IMR-90 (cell line): ENCODE measurements at places on chromosomes 3 and 15.

GRCh38 chr15:44215594-44215993 lies 20.5 kb upstream of the FRMD5 start:
- DNase-seq = peak; percentile 90

- DNase-seq = no peak
Measured at GRCh38 chr3:85652360-85652759, 693.6 kb downstream of the CADM2 start.

- peak; percentile 52 for DNase-seq
Measured at GRCh38 chr15:79849789-79850188, 47.0 kb downstream of the MTHFS start.

DNA sequence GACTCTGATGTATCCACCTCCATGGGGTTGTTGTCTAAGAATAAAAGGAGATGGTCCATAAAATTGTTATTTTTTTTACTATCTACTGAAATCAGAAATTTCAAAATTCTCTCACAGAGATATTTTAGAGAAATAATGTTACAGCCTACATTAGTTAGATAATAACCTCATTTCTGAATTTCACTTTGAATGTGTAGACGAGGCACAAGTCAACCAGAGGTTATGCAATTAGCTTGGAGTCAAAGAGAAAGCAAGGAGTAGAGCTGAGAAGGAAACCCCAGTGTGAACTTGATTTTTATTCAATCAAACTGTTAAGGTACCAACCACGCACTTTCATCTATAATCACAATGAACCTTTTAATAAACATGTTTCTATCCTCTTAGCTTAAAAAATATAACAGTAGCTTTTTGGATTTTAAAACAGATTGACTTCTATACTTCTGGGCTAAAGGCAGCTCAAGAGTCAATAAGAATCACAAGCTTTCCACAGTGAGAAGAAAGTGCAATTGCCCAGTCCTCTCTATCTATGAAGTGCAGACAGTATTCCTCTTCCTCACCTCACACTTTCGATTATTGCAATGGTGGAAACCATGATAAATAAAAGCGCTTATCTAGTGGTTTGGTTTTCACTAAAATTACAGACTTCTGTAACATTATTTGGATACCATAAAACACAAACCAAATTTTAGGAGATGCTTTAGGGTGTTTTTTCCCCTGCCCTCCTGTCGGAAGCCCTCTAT lies 403.2 kb downstream of the ZBTB20 start:
- no peak for DNase-seq

- peak; percentile 74 for DNase-seq
Measured at GRCh38 chr3:171970301-171970788, 69.0 kb upstream of the FNDC3B start.

GRCh38 chr15:43408789-43409188 lies 37.9 kb downstream of the TUBGCP4 start:
- DNase-seq = no peak

DNA sequence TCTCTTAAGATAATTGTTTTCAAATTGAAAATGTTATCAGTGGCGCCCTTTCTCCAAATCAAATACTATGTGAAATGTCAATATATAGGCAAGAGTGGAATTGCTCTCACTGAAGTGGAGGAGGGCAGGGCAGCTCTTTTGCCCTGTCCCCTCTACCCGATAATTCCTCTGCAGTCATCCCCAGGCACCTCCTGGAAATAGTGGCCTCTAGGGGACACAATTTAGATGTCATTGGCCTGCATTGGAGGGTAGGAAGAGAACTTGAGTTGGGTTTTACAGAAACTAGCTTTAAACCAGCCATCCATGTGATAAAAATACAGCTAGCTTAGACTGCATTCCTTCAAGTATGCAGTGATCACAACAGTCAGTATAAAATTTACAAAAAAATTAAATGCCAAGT lies 288.9 kb downstream of the EDEM1 start:
- no peak for DNase-seq

DNA sequence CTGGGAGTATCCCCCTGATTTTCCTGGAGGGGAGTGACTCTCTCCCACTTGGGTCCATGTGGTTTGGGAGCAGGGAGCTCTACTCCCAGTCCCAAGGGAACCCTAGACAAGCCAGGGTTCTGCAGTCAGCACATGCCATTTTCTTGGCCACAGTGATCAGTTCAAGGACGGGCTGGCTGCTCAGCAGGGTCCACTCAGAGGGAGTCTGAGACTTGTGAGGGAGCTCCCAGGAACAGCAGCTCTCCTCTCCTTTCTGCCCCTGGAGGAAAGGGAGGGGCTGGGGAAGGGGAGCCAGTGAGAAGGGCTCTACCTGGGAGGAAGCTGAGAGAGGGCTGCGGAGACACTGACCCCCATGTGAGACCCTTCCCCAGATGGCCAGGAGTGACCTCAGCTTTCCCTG lies 29.1 kb upstream of the LMCD1 start:
- no peak for DNase-seq

DNA sequence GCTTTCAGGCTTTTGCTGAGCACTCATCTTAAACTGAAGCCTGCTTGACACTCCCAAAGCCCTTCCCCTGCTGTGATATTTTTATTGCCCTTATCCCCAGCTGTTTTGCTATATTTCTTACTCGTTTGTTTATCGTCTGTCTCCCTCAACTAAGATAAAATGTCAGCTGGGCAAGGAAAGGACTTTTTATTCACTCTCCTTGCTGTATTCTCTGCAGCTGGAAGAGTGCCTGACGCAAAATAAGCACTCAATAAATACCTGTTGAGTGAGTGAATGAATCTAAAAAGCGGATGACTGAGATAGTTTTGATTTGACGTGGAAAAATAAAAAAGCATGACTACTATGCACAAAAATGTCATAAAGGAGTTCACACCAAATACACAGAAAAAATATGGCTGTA lies 84.8 kb upstream of the POMGNT2 start:
- peak; percentile 91 for DNase-seq

DNA sequence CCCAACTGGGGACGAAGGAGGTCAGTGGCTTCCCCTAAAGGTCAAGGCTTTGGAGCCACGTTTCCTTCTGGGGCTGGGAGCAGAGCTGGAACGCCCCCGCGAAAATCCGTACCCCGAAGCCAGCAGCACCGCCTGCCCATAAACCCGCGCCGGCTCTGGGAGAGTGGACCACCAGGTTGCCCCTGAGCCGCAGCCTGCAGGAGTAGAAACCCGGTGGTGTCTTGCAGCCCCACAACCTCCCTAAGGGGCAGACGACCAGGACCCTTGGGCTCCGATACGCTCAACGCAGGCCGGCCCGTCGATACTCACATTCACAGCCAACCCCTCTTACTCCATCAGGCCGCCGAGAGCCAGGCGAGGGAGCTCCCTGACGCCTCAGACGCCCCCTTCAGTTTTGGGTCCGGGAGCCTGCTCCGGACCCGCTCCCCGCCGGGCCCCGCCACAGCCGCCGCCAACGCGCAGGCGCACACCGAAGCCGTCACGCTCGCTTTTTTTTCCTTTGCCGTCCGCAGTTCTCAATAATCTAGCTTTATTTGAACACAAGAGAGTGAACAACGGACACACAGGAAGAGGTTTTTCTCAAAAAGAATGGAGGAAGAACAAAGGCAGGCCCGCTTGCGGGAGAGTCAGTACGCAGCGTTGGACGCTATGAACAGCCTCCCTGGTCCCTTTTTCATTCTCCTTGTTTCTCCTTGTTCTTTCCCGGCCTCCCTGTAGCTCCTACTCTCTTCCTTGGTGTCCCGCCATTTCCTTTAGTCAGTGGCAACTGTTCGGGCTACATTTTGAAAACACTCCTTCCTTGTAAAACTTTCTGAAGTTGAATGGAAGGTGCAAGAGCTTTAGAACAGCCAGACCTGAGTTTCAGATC lies at the start of gene ZNF106:
TSS of gene ZNF106 (minus strand) at position 471 of the 868 bp plus-strand sequence. CDS start 18,852 bp downstream, outside the sequence.
- DNase-seq = peak; percentile 92

DNA sequence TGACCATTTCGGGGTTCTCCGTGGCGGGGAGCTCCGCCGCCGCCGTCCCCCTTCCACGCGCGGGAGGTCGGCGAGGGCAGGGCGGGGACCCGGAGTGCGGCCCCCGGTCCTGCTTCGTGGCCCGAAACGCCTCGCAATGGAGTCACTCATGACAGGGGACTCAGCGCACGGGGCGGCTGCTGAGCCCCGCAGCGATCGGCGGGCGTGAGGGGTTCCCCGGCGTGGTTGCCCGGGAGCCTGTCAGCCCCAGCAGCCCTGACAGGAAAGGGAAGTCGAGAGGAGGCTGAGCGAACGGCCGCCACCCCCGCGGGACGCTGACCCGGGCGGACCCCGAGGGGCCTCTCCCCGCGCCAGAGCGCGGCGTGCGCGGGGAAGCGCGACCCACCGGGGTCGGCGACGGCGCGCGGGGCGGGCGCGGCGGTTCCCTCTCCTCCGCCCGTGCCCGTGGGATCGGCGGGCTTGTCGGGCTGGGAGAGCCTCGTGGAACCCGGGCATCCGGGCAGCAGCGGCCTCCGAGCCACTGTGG lies 564 bp upstream of the PIGZ start:
- no peak for DNase-seq

GRCh38 chr15:66850078-66850991 lies 148.3 kb downstream of the SMAD6 start:
- no peak for DNase-seq

GRCh38 chr3:13682331-13683013 lies 133.5 kb downstream of the FBLN2 start:
- no peak for DNase-seq

- no peak for DNase-seq
Measured at GRCh38 chr3:147410116-147410525, 956 bp downstream of the ZIC1 start.

GRCh38 chr3:172012775-172013174 lies 26.6 kb upstream of the FNDC3B start:
- no peak for DNase-seq

DNA sequence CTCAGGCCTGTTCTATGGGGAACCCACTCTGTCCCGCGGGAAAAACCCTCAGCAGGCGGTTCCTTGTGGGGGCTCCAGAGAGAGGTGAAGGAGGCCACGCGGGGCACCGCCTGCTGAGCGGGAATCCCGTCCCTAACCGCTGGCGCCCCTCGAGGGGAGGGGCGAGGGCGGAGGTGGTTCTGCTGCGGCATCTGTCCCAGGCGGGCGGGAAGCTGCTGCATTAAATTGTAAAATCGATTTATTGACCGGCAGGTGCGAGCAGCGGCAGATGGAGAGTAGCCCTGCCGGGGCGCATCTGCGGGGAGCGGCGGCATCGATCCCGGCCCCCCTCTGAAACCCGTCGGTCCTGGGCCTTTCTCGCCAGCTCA lies 3.7 kb upstream of the DLL4 start:
- DNase-seq = no peak

- DNase-seq = no peak
Measured at GRCh38 chr3:36193448-36193847, 186.9 kb upstream of the STAC start.

DNA sequence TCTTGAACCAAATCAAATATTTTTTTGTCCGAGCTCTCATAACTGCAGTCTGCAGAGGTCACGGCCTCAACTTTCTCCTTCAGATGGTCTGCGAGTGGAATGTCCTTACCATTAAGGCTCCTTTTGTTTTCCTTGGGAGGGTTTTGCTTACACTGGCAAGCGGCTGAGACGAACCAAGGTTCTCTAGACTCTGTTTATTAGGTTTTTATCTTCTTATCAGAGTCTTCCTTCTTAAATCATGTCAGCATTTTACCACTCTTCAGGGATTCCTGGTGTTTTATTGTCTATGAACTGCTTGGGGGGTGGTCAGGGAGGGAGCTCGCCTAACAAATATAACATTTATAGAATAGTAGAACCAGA lies 773.7 kb upstream of the NR2F2 start:
- no peak for DNase-seq

DNA sequence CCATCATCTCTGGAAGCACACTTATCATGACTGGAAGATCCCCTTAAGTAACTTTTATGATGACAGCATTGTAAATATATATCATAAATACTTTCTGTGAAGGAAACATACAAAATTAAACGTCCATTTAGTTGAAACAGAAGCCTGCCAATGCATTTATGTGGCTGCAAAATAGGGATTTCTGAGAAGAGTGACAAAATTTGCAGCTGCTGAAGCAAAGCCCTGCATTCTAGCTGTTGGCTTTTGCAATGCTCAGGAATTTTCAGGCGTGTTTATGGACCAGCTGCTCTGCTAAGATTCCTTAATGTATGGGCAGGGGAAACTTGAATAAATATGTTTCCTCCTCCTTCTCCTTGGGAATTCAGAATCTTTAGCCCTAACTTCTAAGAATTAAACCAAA lies 137.3 kb downstream of the CACNA2D3 start:
- no peak for DNase-seq

DNA sequence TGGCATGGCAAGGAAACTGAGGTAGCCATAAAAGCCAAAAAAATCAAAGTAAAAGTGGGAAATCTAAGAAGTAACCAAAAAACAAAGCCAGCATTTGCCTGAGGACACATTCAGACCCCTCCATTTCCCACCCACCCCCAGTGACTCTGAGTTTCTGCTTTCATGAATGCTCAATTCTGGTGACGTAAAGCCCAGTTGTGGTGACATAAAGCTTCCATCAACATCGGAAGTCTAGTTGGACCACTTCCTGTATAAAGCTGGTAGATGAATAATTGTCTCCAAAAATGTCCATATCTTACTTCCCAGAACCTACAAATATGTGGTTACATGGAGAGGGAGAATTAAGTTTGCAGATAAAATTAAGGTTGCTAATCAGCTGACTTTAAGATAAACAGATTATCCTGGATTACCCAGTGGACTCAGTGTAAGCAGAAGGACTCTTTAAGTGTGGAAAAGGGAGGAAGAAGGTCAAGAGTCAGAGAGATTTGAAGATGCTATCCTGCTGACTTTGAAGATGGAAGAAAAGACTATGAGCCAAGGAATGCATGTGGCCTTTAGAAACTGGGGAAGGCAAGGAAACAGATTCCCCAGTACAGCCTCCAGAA lies 62.0 kb upstream of the ST3GAL6 start:
- DNase-seq = no peak

DNA sequence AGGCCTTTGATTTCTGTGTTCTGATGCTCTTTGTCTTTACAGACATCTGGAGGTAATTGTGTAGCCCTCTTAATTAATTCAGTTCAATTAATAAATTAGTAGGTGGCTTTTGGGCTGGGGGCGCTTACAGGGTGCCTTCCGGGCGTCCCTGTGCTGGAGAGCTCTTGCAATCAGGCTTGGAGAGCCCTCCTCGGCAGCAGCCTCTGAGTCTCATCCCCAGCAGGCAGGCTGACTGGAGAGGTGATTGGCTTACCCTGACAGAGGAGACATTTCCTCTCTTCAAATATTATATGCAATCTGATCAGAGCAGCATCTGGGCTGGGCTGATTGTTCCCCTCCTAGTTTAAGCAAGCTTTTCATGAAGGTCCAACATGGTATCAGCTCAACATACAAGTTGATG lies 250.7 kb downstream of the LPP start:
- no peak for DNase-seq

- no peak for DNase-seq
Measured at GRCh38 chr3:31431321-31431720, 101.4 kb upstream of the STT3B start.

- DNase-seq = no peak
Measured at GRCh38 chr15:65578904-65579728, 31.8 kb downstream of the INTS14 start.

- peak; percentile 53 for DNase-seq
Measured at GRCh38 chr15:62392376-62392775, 227.3 kb upstream of the C2CD4B start.

DNA sequence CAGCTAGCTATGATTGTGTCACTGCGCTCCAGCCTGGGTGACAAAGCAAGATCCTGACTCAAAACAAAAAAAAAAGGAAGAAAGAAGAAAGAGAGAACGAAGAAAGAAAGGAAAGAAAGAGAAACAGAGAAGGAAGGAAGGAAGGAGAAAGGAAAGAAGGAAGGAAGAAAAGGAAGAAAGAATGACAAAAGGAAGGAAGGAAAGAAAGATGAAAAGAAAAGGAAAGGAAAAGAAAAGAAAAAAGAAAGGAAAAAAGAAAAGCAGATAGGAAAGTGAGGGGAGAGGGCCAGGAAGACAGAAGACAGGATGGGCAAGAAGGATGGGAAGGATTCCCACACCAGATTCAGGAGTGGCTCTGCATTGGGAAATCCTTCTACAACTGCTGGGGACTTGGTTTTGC lies 44.9 kb downstream of the GOLGA6L2 start:
- DNase-seq = no peak
